ENCODE measurements at places on chromosomes 7 and 10. TPM values are rescaled to one million over a fixed set of nuclear protein-coding genes. Genes with fewer than 3 reads are reported as not detected.

Gene SPDYE6
- not detected for total RNA-seq

Gene SPDYE1
- not detected for total RNA-seq

Gene CHN2
- 19.8 TPM for total RNA-seq

Gene CRTAC1
- total RNA-seq = 1.4 TPM

Gene CALML5
- total RNA-seq = not detected

Gene PDLIM1
- total RNA-seq = 433 TPM

Gene SLC35G1
- total RNA-seq = 13.4 TPM

Gene CTNNA3
- total RNA-seq = 1.1 TPM

Gene VENTX
- total RNA-seq = 0.15 TPM

GRCh38 chr7:96636342-96636860, 73.2 kb downstream of the SEM1 start:
- no peak for DNase-seq

GRCh38 chr10:33617381-33618080, 283.1 kb upstream of the NRP1 start:
- DNase-seq = no peak

DNA sequence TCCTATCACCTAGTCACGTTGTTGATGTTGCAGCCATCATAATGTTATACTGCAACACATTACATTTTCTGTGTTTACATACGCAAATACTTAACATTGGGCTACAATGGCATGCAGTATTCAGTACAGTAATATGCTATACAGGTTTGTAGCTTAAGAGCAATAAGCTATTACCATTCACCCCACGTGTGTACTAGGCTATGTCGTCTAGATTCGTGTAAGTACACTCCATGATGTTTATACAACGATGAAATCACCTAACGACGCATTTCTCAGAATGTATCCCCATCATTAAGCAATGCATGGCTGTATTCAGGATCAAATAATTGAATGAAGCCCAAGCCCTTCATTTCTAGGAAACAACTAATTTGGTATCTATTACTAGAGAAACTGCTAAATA, 43.4 kb upstream of the C1GALT1 start:
- no peak for DNase-seq

DNA sequence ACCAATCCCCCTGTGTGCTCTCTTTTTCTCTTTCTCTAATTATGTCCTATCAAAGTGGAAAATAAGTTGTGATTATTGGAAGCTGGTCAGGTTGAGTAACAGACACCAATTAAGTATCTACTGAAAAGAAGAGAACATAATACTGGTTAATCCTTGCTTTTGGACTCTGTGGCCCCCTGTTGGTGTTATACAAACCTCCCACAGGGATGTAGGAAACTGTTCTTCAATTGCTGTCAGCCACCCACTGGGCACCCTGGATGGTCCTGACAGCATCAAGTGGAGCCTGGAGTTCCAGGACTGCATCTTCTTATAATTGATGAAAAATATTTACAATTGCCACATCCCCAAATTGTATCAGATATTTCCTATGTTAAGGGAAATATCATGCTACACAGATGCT, 939.7 kb downstream of the KCNMA1 start:
- no peak for DNase-seq

- DNase-seq = no peak
Measured at GRCh38 chr10:69662901-69663300, 32.9 kb downstream of the FAM241B start.

DNA sequence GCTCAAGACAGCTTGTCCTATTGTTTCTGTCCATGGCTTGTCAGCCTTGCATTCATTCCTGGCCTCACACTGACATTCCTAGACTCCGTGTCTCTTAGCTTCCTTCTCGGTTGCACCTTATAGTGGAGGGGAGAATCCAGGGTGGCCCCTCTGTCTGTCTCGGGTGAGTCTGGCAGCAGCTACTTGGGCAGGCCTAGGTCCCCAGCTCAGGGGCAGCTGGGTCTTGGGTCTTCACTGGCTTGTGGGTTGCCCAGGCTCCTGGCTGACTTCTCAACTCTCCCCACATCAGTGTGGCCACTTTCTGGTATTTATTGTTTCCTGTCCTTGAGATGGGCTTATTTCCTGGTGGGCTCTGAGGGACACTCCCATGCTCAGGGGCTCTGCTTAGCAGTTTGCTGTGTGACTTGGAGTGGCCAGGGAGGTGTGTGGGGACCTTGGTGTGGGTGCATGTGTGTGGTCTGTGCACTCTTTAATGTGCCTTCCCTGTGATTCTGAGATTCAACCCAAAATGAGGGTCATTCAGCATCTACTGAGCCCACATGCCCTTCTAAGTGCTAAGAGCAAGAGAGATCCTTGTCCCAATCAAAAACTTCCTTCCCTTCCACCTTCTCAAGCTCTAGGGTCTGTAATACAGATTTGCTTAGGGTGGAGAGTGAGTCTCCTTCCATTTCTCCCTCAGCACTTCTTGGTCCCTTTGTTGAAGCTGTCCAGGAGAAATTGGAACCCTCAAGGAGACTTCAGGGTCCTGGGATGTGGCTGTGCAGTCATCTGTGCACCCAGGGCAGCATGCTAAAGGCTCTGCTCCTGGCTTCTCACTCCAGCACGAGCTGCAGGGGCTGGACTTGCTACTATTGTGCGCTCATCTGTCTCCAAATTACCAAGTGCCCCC, 20.1 kb downstream of the UPP1 start:
- DNase-seq = no peak

DNA sequence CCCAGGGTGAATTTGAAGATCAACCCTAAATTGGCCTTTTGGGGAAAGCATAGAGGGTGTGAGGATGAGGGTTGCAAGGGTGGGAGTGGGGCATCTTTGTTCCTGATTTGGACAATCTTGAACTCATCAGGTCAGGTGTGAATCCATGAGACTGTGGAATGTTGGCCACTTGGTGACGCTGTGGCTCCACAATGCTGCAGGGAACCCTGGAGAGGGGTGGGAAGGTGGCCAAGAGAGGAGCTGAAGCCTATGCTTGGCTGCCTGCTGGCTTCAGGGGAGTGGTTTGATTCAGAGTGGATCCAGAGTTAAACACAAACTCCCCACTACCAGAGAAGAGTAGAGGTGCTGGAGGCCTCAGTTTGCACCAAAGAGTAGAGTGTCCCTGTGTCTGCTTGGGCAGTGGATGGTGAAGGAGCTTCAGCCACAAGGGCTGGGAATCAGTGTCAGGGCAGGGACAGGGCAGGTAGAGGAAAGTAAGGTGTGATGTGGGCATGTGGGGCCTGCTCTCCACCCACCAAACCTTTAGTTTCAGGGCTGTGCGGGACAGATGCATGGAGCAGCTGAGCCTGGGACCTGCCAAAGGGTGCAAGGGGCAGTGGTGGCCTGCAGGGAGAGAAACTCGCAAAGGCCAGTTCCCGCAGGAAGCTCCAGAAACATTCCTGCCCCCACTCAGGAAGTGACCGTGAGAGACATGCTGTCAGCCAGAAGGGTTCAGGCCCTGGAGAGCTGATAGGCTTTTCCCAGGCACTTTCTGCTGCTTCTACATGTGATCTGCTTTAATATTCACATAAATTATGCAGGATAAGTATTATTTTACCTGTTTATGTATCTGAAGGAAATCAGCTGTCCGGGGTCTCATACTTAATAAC, 81.0 kb upstream of the PRSS58 start:
- no peak for DNase-seq

GRCh38 chr10:92323079-92323478, 32.1 kb downstream of the MARCHF5 start:
- no peak for DNase-seq

GRCh38 chr7:70384891-70385290, 747.1 kb upstream of the GALNT17 start:
- DNase-seq = no peak

- DNase-seq = peak; percentile 92
Measured at GRCh38 chr10:69222157-69223027, 2.3 kb downstream of the HKDC1 start.

- no peak for DNase-seq
Measured at GRCh38 chr10:101935431-101935830, 91.8 kb upstream of the KCNIP2 start.

DNA sequence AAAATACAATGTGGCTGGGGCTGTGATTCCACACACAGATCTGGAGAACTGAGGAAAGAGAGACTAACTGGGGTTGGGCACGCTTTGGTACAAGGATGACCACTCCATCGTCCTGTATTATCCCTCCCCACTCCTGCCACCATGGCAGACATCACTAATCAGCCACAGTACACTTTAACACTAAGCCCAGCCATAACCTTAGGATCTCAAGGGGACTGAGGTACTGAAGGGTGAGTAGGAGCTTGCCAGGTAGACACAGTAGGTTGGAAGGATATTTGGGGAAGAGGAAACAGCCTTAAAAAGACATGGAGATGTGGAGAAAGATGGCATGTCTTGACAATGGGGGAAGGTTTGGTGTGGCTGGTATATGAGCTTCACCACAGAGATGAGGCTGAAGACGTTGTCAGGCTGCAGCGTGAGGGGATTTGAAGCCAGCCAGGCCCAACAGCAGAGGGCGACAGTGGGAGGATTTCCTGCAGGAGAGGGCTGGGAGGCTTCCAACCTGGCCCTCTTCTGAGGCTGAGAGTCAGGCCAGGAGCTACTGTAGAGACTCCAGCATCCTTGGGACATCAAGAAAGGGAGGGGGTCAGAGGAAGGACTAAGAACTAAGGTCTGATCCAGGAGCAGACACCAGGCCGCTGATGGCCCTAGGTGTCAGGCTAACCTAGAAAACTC, 58.6 kb upstream of the COL13A1 start:
- DNase-seq = peak; percentile 47

DNA sequence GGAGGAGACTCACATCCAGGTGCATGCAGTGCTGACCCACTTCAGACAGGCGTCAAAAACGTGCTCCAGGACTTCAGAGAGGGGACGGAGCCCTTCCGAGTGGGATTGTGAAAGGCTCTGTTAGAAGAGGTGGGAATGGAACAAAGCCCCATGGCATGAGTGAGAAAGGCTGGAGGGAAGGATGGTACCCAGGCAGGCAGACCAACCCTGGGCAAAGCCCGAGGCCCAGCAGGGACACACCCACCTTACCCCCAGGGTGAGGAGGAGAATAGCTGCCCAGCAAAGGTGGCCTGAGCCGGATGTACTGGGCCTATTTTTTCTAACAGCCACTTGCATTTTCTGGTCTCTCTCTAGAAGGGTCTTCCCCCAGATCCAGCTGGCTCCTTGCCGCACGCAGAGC, 14.8 kb downstream of the CHAT start:
- no peak for DNase-seq

DNA sequence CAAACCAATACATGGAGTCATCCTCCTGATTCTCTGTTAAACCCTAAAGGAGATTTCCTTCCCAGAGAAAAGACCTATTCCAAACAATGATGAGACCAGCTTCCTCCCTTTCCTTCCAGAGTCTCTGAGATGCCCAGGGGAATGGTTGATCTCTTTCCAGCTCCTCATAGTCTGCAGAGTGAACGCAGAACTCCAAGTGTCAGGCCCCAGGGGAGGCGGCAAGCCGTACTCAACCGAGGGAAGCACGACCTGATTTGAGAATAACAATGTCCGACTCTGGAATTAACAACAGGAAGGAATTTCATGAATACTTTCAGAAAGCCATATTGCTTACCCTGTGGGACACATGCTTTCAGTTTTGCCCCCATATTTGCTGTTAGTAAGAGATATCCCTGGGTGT, 241.7 kb upstream of the GLI3 start:
- no peak for DNase-seq

DNA sequence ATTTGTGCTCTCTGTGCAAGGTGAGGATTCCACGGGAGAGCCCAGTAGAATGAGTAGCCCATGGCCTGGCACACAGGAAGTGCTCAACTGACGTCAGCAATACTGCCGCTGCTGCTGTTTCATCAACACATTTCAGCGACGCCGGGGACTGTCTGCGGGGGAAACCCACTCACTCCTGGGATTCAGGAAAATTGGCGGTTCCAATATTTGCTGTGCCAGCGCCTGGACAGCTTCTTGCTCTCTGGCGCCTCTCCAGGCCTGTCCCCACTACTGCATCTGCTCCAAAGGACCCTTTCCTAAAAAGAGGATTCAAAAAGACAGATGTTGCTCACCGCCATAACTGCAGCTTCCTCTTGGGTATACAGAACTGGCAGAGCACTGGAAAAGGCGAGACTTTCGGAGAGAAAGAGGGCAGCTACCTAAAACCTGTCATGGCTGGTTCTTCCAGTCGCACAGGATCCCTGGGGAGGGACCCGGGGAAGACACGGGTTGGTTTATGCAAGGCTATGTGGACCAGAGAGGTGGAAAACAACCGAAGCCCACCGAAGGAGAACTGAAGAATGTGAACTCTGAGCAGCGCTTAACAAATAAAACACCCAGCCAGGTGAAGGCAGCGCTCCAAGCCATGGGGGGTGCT, 39.7 kb upstream of the ENO4 start:
- peak; percentile 23 for DNase-seq

GRCh38 chr10:76887223-76888010, 750.2 kb downstream of the KCNMA1 start:
- DNase-seq = no peak

DNA sequence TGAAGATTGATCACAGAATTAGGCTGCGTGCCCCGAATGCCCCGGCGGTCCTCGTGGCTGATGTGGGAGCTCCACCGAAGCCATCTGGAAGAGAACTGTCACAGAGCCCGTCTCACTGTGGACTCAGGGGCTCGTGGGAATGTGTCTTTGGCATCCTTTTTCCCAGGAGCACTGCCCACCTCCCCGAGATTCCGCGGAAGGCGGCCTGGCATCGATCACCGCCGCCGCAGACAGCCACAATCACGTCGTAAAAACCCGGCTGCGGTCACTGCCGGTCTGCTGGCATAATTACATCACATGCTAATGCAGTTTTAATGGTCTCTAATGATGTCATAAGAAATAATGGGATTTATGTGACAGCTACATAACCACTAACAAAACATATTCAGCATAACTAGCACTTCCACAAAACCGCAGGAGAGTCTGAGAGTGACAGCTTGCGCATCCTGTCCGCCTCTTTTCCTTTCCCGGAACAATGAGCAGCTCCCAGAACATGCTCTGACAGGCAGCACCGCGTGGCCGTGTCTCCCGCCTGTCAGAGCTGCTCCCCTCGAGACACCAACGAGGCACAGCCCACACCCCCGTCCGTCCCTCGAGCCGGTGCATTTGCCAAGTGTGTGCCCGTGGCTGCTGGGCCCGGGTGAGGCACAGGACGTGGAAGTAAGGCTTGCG, 490.0 kb downstream of the PTPRN2 start:
- DNase-seq = no peak

DNA sequence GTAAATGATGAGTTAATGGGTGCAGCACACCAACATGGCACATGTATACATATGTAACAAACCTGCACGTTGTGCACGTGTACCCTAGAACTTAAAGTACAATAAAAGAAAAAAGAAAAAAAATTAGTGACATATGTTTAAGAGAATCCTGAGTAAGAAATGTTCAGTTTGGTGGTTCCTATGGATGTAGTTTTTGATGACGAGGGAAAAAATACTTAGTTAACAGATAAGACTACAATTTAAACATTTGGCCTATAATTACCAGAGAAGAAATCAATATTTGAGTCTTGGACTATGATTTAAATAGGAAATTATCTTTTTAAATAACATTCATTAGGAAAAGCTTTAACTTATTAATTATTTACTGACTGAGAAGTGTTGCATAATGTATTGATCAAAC, 39.2 kb upstream of the SLC26A3 start:
- DNase-seq = no peak

GRCh38 chr10:44520651-44521050, 135.8 kb upstream of the CXCL12 start:
- DNase-seq = no peak
